ENCODE measurements at places on chromosomes 6 and 20.

DNA sequence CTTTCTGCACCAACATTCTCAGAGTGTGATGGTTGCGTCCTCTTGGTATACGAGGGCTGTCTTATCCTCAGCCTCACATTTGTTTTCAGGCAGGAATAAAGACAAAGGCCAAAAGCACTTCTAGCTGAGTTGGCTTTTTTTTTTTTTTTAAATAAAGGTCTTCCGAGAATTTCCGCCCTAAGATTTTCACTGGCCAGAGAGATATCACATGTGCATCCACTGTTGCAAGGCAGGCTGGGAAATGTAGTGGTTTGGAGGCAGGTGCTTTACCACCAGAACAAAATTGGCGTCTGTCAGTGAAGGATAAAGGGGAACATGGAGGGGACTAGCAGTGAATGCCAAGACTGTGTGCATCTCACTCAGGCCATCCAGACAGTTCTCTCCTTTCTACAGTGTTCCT, 334.9 kb upstream of the SOX4 start:
- no peak for DNase-seq

DNA sequence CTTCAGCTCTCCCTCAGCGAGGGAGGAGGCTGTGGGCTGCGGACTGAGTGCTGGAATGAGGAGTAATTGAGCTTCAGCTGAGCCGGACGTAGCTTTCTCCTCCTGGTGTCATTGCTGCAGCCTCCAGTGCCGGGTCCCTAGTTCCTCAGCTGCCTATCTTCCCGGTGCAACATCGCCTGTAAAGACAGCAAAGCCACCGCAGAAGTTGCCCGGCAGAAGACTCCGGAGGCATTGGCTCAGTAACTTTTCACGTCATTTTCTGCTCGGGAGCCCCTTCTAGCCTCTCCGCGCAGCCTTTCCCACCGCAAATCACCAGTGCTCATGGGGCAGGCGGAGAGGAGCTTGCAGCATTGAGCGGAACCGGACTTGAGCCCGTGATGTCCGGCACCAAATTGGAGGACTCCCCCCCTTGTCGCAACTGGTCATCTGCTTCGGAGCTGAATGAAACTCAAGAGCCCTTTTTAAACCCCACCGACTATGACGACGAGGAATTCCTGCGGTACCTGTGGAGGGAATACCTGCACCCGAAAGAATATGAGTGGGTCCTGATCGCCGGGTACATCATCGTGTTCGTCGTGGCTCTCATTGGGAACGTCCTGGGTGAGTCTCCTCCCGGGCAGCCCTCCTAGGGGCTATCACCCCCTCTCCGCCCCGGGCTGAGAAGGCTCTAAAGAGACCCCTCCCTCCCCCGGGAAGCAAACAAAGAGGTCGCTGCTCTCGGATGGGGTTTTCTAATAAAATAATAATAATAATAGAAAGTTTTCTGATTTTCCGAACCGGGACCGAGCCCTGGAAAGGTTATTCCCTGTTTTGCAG, at the start of gene HCRTR2:
Gene HCRTR2, plus strand, starts transcription at position 305 of the 816 bp plus-strand sequence. Its CDS starts 73 bp downstream, at position 378.
- DNase-seq: no peak

DNA sequence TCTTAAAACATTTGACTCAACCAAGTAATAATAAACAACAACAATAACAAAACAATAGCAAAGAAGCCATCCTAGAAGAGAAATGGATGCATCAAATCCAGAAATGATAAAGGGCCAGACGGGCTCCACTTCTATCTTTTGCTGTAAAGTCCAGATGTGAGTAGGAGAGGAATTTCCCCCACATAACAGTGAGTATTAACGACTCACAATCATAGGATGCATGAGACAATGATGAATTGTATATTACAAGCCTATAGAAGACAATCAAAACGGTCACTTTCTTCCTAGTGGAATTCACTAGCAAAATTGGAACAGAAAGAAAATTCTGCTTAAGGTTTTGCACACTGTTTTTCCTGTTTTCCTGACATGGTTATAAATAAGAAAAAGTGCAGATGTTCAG, 97.0 kb upstream of the PREP start:
- DNase-seq: no peak

- DNase-seq: no peak
Observed at GRCh38 chr20:10321138-10321717, 102.6 kb downstream of the SNAP25 start.

GRCh38 chr20:47088335-47088734, 193.7 kb downstream of the EYA2 start:
- DNase-seq: no peak

GRCh38 chr6:114764866-114765265, 422.0 kb upstream of the HS3ST5 start:
- no peak for DNase-seq

- no peak for DNase-seq
Observed at GRCh38 chr20:12014276-12014675, 96.6 kb downstream of the BTBD3 start.

DNA sequence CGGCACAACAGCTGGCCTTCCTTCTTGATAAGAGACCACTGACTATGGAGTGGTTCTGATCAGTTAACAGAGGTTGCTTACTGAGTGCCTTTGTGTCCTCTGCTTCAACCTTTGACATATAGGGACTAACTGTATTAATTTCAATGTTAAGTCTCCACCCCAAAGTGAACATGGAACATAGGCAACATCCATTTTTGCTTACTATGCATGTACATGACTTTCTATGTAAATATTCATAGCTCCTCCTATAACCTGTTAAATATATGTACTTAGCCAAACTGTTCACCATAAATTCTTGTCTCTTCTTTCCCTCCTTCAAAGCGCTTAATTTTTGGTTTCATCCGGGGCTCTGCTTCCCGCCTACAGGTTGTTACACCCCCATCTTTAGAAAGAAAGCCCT, 334.8 kb downstream of the EPM2A start:
- no peak for DNase-seq

- DNase-seq: no peak
Observed at GRCh38 chr6:36752886-36753506, 55.4 kb downstream of the RAB44 start.

- no peak for DNase-seq
Observed at GRCh38 chr6:124148236-124148957, 344.7 kb downstream of the NKAIN2 start.

DNA sequence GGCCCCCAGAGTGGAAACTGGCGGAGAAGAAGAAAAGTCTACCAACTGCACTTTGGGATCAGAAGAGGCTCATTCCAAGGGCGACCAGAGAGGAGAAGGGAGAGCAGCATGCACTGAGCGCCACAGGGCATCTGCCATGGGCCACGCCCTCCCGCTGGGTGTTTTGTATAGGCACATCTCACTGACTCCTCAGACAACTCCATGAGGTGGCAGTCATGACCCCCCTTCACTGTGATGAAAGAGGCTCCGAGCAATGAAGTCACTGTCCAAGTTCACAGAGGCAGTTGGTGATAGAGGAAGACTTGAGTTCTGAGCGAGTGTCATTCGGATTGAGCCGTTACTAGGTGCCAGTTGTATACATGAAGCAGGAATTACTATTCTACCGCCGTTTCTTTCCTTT, 15.4 kb downstream of the BPIFB1 start:
- no peak for DNase-seq

GRCh38 chr6:140546640-140547039, 1172.2 kb upstream of the CITED2 start:
- DNase-seq: no peak

DNA sequence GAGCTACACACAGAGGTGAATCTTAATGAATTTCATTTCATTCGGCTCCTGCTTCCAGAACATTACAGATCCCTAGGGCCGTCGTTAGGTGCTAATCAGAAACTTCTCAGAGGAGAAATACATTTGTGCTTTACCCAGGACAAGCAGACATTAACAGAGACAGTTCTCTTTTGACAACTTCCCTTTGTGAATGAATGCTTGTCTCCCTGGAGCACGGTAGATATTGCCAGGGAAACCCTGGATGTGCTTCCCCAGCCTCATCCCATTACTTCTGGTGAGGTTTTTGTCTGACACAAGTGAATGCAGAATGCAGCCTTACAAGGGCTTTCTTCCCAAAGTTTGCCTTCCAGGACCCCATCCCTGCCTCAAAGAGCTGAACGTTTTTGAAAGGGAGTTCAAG, 105.4 kb downstream of the SYNDIG1 start:
- no peak for DNase-seq

DNA sequence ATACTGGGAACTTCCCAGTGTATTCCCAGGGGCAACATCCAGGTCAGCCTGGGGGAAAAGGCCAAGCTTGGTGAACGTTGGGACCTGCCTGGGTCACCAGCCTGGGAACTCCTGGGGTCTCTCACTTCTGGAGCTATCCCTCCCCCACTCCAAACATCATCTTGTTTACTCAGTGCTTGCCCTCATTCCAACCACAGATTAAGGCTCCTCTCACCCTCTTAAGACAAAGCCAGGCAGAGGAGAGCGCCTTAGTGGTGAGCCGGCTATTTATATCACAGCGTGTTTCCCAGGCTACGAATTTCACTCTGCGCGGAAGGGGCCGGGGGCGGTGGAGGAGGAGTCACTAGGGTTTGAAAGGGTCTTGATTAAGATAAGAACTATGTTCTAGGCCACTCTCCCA, 12.1 kb downstream of the PRPH2 start:
- peak; percentile 74 for DNase-seq

- DNase-seq: no peak
Observed at GRCh38 chr20:1800777-1801176, 94.4 kb upstream of the SIRPA start.

DNA sequence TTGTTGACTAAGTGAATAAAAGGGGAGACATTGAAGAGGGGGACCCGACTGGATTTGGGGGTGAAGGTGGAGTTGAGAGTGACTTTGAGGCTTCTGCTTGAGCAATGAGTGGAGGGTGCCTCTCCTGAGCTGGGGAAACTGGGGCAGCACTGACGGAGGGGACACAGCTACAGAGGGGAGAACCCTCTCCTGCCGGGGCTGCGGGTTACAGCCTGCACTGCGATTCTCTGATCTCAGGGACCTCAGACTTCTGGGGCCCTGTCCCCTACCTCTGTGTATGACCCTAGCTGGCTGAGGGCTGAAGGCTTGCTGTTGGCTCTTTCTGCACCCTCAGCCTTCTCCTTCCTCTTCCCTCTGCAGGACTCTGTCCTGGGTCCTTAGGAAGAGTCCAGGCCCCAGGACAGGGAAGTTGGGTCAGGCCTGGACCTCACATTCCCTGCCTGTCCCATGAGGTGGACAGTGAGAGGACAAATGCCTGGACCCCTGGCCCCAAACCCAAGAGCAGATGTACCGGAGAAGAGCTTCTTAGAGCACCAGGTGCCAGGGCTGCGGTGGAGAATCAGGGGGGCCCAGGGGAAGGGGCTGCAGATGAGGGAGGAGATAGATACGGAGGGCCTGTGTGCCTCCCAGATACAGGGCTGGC, 13.7 kb upstream of the FAM110A start:
- DNase-seq: no peak

DNA sequence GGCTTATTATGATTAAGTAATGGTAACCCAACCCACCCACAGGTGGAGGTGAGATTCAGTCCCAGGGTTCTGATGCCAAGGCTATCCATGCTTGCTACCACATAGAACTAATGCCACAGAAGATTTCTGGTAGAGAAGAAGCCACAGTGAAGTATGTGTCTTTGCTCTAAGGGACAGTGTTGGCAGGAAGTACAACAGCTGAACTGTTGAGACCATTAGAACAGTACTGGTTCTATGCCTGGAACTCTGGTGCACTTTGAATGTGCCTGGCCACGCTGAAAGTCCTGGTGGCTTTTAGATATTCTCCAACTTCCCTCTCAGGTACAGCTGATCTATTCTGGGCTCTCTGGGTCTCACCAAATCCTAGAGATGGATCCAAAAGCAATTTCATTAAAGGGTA, 7.8 kb downstream of the STX7 start:
- DNase-seq: no peak

DNA sequence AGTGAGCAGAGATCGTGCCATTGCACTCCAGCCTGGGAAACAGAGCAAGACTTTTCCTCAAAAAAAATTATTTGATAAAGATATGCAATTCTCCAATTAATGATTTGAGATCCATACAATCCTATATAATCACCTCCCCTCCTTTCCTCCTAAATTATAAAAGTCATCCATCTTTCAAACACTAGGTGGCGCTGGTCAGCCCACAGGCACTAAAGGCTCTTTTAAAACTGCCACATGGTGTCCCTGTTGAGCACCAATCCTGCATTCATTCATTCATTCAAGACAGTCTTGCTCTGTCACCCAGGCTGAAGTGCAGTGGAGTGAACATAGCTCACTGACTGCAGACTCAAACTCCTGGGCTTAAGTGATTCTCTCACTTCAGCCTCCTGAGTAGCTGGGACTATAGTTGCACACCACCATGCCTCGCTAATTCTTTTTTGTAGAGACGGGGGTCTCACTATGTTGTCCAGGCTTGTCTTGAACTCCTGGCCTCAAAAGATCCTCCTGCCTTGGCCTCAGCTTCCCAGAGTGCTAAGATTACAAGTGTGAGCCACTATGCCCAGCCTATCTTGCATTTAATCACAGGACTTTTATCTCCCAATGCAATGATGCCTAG, 58.7 kb upstream of the SLC2A12 start:
- DNase-seq: peak; percentile 16

DNA sequence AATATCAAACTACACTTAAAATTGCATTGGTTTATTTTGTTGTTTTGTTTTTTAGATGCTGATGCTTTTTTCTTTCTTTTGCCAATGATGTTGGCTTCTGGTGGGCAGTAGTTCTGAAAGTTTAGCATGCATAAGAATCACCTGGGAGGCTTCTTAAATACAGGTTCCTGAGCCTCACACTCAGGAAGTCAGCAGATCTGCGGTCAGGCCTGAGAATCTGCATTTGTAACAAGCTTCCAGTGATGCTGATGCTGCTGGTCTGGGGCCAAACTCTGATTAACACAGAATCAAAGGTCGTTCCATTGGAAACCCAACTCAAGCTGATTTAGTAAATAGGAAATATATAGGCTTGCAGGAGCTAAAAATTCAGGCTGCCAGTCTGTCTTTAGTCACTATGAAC, 412.9 kb upstream of the SPTLC3 start:
- DNase-seq: no peak

- no peak for DNase-seq
Observed at GRCh38 chr6:21375151-21376116, 218.1 kb upstream of the SOX4 start.

GRCh38 chr6:72588155-72588554, 33.7 kb upstream of the KCNQ5 start:
- no peak for DNase-seq

DNA sequence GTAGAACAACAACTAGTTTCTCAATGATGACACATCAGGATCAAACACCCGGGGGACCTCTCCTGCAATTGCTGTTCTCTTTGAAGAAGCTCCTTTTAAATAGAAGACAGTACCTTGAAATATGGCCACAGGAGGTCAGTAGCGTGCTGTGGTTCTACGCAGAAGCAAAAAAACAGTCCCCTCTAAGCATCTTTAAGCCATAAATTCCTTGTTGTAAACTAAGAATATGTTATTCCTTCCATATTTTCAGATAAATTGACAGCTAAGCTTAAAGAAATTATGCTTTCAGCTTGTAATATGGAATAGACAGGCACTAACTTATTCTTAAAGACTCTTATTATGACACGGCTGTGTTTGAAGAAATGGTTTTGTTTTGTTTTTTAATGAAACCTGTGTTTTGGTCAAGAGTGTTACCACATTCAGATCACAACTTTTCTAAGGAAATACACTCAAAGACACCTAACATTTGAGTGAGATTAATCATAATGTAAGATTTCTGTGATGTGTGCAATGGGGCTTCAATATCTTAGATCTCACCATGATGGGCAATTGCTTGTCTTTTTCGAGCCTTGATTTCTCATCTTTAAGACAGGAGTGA, 49.7 kb upstream of the IL20RA start:
- DNase-seq: peak; percentile 74

GRCh38 chr6:106556368-106556960, 72.8 kb downstream of the RTN4IP1 start:
- no peak for DNase-seq

GRCh38 chr6:90008189-90008907, 114.1 kb downstream of the GJA10 start:
- DNase-seq: no peak
